ENCODE measurements at places on chromosomes 11 and 22. TPM values are rescaled to one million over a fixed set of nuclear protein-coding genes. Genes with fewer than 3 reads are reported as not detected.

MRGPRX3 gene
- not detected for total RNA-seq

HTR3A gene
- not detected for total RNA-seq

BTG4 gene
- total RNA-seq = not detected

KDELR3 gene
- total RNA-seq = 109 TPM

CYB5R2 gene
- 6.9 TPM for total RNA-seq

TMEM45B gene
- total RNA-seq = not detected

PPFIBP2 gene
- total RNA-seq = 7.7 TPM

ADAMTS15 gene
- 3.4 TPM for total RNA-seq

ANKK1 gene
- under 0.01 TPM for total RNA-seq

CCDC89 gene
- total RNA-seq = 3.3 TPM

PLAAT5 gene
- total RNA-seq = 0.09 TPM

Data from smooth muscle cell of bladder (primary cell).